WTC11 (cell line): ENCODE measurements at places on chromosomes 1 and 21.

- DNase-seq = no peak
These were observed 25.6 kb downstream of the ZBTB17 start for GRCh38 chr1:15950302-15950701.

GRCh38 chr1:101216623-101217022, 20.2 kb upstream of the S1PR1 start:
- DNase-seq = no peak

DNA sequence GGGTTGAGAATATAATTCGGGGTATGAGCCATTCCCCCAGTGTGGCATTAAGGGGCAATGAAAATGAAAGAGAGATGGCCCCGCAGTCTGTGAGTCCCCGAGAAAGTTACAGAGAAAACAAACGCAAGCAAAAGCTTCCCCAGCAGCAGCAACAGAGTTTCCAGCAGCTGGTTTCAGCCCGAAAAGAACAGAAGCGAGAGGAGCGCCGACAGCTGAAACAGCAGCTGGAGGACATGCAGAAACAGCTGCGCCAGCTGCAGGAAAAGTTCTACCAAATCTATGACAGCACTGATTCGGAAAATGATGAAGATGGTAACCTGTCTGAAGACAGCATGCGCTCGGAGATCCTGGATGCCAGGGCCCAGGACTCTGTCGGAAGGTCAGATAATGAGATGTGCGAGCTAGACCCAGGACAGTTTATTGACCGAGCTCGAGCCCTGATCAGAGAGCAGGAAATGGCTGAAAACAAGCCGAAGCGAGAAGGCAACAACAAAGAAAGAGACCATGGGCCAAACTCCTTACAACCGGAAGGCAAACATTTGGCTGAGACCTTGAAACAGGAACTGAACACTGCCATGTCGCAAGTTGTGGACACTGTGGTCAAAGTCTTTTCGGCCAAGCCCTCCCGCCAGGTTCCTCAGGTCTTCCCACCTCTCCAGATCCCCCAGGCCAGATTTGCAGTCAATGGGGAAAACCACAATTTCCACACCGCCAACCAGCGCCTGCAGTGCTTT, 9.4 kb downstream of the PROX1 start:
- no peak for DNase-seq

GRCh38 chr21:34912022-34912945, 136.8 kb downstream of the RUNX1 start:
- DNase-seq = no peak
